ENCODE measurements at places on chromosomes 6 and 20. TPM values are rescaled to one million over a fixed set of nuclear protein-coding genes. Genes with fewer than 3 reads are reported as not detected.

GRCh38 chr6:158653577-158654354 lies 3.9 kb downstream of the SYTL3 start:
- no peak overlapping the region for H3K4me3 ChIP-seq
- no peak for DNase-seq
- no peak overlapping the region for H3K27ac ChIP-seq

DNA sequence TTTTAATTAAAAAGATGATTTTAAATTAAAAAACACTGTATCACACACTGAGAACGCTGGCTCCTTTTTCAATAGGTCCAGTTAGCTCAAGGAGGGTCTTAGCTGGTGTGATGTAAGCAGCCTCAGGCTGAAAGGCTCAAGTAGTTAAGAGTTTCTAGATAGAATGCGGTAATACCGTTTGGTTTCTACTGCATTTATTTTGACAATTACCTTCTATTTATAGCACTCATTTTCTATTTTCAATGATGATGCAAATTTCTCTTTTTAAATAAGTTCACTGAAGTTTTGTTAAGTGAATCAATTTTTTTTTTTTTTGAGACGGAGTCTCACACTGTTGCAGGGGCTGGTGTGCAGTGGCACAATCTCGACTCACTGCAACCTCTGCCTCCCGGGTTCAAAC lies 87.1 kb downstream of the PREX1 start:
- no peak overlapping the region for H3K4me3 ChIP-seq
- peaks cover 1% of the 10 kb centered on the region for H3K36me3 ChIP-seq
- no peak for DNase-seq

CRISP2 gene
- total RNA-seq = not detected

DNA sequence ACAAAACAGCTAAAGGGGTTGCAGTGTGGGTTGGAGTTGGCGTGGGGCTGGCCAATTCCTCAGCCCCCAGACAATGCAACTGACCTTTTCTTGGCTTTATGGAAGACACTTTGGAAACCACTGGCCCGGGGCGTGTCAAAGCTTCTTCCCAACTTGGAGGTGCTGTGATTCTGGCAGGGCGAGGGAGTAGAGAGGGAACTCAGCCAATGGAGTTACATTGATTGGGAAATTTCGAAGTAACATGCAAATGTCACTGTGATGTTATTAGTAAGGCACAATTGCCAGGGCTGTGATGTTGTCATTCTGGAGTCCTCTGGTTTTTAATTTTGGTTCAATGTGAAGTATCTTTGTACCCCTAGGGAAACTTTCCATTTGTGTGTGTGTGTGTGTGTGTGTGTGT lies 41.5 kb upstream of the EPB41L1 start:
- peaks cover 2% of the 10 kb centered on the region for H3K4me1 ChIP-seq
- no peak overlapping the region for H3K4me3 ChIP-seq
- no peaks in the 10 kb centered on the region for H3K36me3 ChIP-seq
- no peak overlapping the region for H3K27ac ChIP-seq

DPPA5 gene
- total RNA-seq = 1.2 TPM

GRCh38 chr6:109369728-109370127 lies 12.5 kb downstream of the CD164 start:
- no peak overlapping the region for H3K4me3 ChIP-seq
- peaks cover 41% of the 10 kb centered on the region for H3K36me3 ChIP-seq
- no peaks in the 10 kb centered on the region for H3K4me1 ChIP-seq
- DNase-seq = no peak
- H3K27me3 ChIP-seq = no peaks in the 10 kb centered on the region

GRCh38 chr6:170297576-170298330 lies 6.9 kb upstream of the DLL1 start:
- DNase-seq = no peak
- peaks cover 8% of the 10 kb centered on the region for H3K4me1 ChIP-seq
- H3K4me3 ChIP-seq = peak overlapping the region; percentile 30
- peaks cover 30% of the 10 kb centered on the region for H3K27me3 ChIP-seq

- DNase-seq = peak; percentile 18
- no peaks in the 10 kb centered on the region for H3K36me3 ChIP-seq
- H3K27me3 ChIP-seq = no peaks in the 10 kb centered on the region
- peaks cover 7% of the 10 kb centered on the region for H3K4me1 ChIP-seq
Measured at GRCh38 chr6:40342723-40343122, 244.4 kb downstream of the LRFN2 start.

FLRT3 gene
- total RNA-seq = 2.1 TPM

DNA sequence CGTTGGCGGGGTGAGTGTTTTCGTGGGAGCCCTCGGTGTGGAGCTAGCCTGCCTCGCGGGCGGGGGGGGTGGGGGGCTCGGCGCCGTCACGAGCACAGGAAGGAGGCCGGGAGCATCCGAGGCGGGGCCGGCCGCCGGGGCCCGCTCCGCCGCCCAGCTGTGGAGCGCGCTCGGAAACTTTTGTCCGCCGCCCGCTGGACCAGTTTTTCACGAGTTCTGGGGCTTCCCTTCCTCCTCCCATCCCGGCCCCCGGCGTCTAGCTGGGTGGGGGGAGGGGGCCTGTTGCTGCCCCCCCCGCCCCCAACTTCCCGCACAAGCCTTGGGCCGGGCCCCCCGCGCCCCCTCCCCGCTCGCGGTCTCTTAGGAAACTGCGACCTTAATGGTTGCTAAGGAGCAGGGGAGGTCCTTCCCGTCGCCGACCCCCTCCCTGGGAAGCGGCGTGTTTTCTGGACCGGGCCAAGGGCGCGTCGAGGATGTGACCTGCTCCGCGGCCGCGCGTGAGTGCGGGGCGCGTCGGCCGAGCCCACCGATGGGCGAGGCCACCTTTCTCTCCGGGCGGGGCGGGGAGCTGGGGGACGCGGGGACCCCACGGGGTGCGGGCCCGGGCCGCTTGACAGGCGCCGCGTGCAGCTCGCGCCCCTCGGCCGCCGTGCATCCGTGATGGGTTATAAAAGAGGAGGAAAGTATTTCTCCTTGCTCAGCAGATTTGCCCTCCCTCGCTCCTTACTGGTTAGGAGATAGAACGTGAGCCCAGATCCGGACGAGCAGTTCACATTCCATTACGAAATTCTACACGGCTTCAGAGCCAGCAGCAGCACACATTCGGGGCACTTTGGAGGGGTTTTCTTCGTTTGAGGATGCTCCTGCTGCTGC lies 1.4 kb downstream of the RREB1 start:
- H3K36me3 ChIP-seq = no peaks in the 10 kb centered on the region
- H3K27me3 ChIP-seq = peaks cover 2% of the 10 kb centered on the region
- H3K4me3 ChIP-seq = peak overlapping the region; percentile 69
- DNase-seq = no peak
- no peak overlapping the region for H3K27ac ChIP-seq
